Natural killer cell (primary cell): ENCODE measurements at places on chromosomes 6 and 20. TPM values are rescaled to one million over a fixed set of nuclear protein-coding genes. Genes with fewer than 3 reads are reported as not detected.

GRCh38 chr6:121998631-121999030 lies 400.8 kb upstream of the HSF2 start:
- no peak overlapping the region for H3K4me3 ChIP-seq
- H3K27ac ChIP-seq = no peak overlapping the region
- H3K4me1 ChIP-seq = no peaks in the 10 kb centered on the region
- no peaks in the 10 kb centered on the region for H3K36me3 ChIP-seq
- no peak for DNase-seq
- H3K27me3 ChIP-seq = no peaks in the 10 kb centered on the region

DNA sequence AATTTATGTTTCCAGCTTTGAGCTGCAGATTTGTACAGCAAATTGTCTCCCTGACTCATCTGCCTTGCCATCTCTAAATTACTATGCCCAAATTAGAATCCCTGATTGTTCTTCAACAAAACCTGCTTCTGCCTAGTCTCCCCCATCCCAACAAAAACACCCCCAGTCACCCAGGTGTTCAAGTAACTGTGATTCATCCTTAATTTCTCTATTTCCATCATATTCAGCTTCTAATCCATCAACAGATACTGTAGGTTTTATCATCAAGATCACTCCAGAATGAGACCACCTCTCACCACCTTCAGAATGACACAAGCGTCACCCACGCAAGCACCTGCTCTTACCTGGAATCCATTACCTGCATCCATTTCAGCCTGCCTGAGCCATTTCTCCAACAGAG lies 498.5 kb downstream of the PRKN start:
- DNase-seq = no peak
- H3K4me1 ChIP-seq = no peaks in the 10 kb centered on the region
- no peak overlapping the region for H3K4me3 ChIP-seq

GRCh38 chr6:52063584-52064344 lies 23.6 kb downstream of the PKHD1 start:
- H3K4me3 ChIP-seq = peak overlapping the region; percentile 21
- peaks cover 4% of the 10 kb centered on the region for H3K27me3 ChIP-seq
- no peak overlapping the region for H3K27ac ChIP-seq
- H3K36me3 ChIP-seq = no peaks in the 10 kb centered on the region

DNA sequence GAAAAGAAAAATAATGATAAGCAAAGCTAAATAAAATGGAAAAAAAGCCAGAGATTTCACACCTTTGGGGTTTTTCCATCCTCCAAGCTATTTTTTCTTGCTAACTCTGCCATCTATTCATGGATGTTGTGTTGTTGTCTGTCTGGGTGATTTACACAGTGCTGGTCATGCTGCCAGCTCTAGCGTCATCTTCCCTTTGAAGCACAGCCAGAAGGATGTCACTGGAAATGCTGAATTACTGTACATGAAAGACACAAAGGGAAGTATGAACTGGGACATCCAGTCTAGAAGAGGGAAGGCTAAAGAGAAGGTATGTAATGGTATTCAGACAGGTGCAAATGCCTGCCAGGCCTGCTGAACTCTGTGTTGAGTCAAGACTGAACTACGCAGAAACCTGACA lies 241.9 kb upstream of the STXBP5 start:
- H3K4me1 ChIP-seq = no peaks in the 10 kb centered on the region
- no peaks in the 10 kb centered on the region for H3K36me3 ChIP-seq
- no peak overlapping the region for H3K4me3 ChIP-seq
- H3K27me3 ChIP-seq = no peaks in the 10 kb centered on the region
- H3K27ac ChIP-seq = no peak overlapping the region
- DNase-seq = no peak

- H3K4me1 ChIP-seq = peaks cover 4% of the 10 kb centered on the region
- H3K36me3 ChIP-seq = no peaks in the 10 kb centered on the region
- no peak for DNase-seq
- no peak overlapping the region for H3K4me3 ChIP-seq
- peaks cover 9% of the 10 kb centered on the region for H3K27me3 ChIP-seq
Measured at GRCh38 chr6:163943607-163944385, 529.3 kb downstream of the QKI start.

GRCh38 chr6:73696966-73697655 lies 1.1 kb downstream of the CD109 start:
- no peak overlapping the region for H3K27ac ChIP-seq
- H3K27me3 ChIP-seq = no peaks in the 10 kb centered on the region
- no peaks in the 10 kb centered on the region for H3K36me3 ChIP-seq

- no peak for DNase-seq
- no peak overlapping the region for H3K4me3 ChIP-seq
- no peaks in the 10 kb centered on the region for H3K27me3 ChIP-seq
- H3K27ac ChIP-seq = no peak overlapping the region
- H3K4me1 ChIP-seq = no peaks in the 10 kb centered on the region
- H3K36me3 ChIP-seq = no peaks in the 10 kb centered on the region
Measured at GRCh38 chr20:4507288-4507719, 214.4 kb upstream of the PRND start.

- H3K4me1 ChIP-seq = no peaks in the 10 kb centered on the region
- H3K27ac ChIP-seq = no peak overlapping the region
- H3K4me3 ChIP-seq = no peak overlapping the region
- H3K27me3 ChIP-seq = no peaks in the 10 kb centered on the region
- DNase-seq = no peak
- H3K36me3 ChIP-seq = peaks cover 27% of the 10 kb centered on the region
Measured at GRCh38 chr6:155306958-155307357, 7.3 kb downstream of the TFB1M start.

- DNase-seq = peak; percentile 24
- H3K4me1 ChIP-seq = peaks cover 4% of the 10 kb centered on the region
- no peaks in the 10 kb centered on the region for H3K36me3 ChIP-seq
- no peak overlapping the region for H3K27ac ChIP-seq
Measured at GRCh38 chr6:157830354-157831017, 7.4 kb downstream of the SNX9 start.

- peak overlapping the region; percentile 29 for H3K27ac ChIP-seq
- H3K4me1 ChIP-seq = peaks cover 48% of the 10 kb centered on the region
- H3K36me3 ChIP-seq = no peaks in the 10 kb centered on the region
- peak overlapping the region; percentile 6 for H3K4me3 ChIP-seq
- H3K27me3 ChIP-seq = no peaks in the 10 kb centered on the region
Measured at GRCh38 chr6:27891320-27891875, 20.8 kb downstream of the OR2B2 start.

DNA sequence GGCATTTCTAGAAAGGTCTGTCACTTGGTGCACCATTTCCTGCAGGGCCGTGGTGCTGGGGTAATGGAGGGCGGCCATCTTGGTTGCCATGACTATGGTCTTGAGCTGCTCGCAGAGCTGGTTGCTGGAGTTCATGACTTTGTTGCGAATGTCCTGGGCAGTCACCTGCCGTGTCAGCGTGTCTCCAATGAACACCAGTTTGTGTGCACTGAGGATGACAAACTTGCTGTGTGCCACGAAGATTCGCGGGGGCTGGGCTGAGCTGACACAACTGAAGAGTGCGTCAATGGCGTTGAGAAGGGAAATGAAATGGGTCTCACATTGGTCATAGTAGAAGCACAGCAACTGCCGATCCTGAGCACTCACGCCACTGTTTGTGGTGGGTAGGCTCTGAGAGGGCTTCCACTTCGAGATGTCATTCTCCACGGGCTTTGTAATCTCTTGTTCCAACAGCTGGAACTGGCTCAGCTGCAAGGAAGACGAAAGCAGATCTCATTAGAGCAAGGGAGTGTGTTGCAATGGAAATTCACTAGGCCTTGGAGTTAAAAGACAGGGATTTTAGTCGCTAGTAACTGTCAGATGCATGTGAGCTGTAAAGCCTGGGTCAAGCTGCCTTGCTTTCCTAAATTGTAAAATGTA lies 47.1 kb downstream of the NEDD9 start:
- peaks cover 74% of the 10 kb centered on the region for H3K36me3 ChIP-seq
- H3K27ac ChIP-seq = no peak overlapping the region
- no peak overlapping the region for H3K4me3 ChIP-seq
- no peaks in the 10 kb centered on the region for H3K27me3 ChIP-seq

- no peak overlapping the region for H3K4me3 ChIP-seq
- H3K36me3 ChIP-seq = no peaks in the 10 kb centered on the region
- no peak overlapping the region for H3K27ac ChIP-seq
- DNase-seq = no peak
- peaks cover 6% of the 10 kb centered on the region for H3K4me1 ChIP-seq
- H3K27me3 ChIP-seq = no peaks in the 10 kb centered on the region
Measured at GRCh38 chr6:34205466-34205865, 31.2 kb upstream of the HMGA1 start.

DNA sequence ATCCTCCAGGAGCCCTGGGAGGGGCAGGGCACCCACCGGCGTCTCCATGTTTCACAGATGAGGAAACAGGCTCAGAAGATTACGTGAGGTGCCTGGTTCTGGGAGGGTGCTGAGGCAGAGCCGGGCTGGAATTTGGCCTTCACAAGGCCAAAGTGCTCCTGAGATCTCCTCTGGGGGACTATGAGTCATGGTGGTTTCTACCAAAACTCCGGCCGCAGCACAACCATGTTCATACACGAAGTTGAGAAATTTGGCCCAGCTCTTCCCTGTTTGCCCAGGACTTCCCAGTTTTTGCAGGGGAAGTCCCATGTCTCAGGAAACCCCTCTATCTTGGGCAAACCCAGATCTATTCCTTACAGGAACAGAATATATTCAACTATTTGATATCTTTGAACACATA lies 172.9 kb upstream of the CDYL start:
- H3K4me1 ChIP-seq = peaks cover 18% of the 10 kb centered on the region
- H3K27me3 ChIP-seq = no peaks in the 10 kb centered on the region
- no peak overlapping the region for H3K4me3 ChIP-seq
- H3K27ac ChIP-seq = no peak overlapping the region
- H3K36me3 ChIP-seq = no peaks in the 10 kb centered on the region
- no peak for DNase-seq

- no peaks in the 10 kb centered on the region for H3K36me3 ChIP-seq
- no peak overlapping the region for H3K4me3 ChIP-seq
- H3K27ac ChIP-seq = no peak overlapping the region
- no peak for DNase-seq
Measured at GRCh38 chr6:11386726-11387125, 150.8 kb upstream of the TMEM170B start.

GRCh38 chr6:37816599-37817375 lies 2.7 kb upstream of the ZFAND3 start:
- no peaks in the 10 kb centered on the region for H3K36me3 ChIP-seq
- no peaks in the 10 kb centered on the region for H3K27me3 ChIP-seq
- peaks cover 18% of the 10 kb centered on the region for H3K4me1 ChIP-seq
- no peak for DNase-seq
- no peak overlapping the region for H3K27ac ChIP-seq

DNA sequence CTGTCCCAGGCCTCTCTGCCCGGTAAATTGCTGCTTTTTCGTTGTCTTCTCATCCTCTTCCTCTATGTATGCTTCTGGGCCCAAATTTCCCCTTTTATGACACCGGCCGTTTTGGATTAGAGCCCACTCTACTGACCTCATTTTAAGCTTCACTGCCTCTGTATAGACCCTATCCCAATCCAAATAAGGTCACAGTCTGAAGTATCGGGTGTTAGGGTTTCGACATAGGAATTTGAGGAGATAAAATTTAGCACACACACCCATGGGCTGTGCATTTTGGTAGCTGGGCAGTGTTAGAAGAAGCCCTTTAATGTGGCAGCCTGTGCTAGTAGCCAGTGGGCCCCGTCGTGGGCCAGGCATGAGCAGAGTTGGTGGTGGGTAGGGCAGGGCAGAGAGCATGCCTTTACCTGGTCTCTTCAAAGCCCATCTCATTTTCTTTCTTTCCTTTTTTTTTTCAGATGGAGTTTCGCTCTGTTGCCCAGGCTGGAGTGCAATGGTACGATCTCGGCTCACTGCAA lies 27.9 kb upstream of the EZR start:
- H3K27ac ChIP-seq = no peak overlapping the region
- DNase-seq = no peak
- no peaks in the 10 kb centered on the region for H3K36me3 ChIP-seq
- no peaks in the 10 kb centered on the region for H3K27me3 ChIP-seq

DNA sequence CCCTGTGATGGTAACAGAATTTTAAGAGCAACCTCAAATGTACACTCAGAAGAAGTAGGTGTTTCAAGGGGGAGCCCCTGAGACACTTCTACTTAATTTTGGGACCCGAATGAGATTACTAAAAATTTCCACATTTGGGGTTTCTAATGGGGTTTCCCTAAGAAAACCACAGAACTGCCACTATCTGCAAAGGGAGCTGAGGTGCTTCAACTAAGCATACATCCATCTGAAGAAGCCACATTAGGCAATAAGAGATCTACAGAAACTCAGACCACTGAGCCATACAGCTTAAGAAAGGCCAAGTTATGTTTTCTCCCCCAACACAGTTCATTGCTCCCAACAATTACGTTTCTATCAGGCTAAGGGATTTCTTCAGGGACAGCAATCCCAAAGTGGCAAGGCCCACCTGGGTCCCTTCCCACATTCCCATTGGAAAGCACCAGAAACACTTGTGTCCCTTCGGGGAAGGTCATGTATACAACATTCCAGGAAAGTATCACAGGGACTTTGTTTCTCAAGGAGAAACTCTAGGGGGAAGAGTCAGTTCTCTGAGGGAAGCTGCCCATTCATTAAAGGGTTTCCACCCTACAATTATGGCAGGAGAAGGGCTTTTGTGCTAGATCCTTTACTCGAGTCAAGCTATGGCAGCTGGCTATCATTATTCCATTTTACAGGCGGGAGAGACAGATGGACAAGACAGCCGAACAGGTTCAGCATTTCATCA lies 5.0 kb downstream of the BCL2L1 start:
- H3K36me3 ChIP-seq = peaks cover 36% of the 10 kb centered on the region
- H3K27me3 ChIP-seq = no peaks in the 10 kb centered on the region
- DNase-seq = peak; percentile 75
- H3K4me1 ChIP-seq = peaks cover 70% of the 10 kb centered on the region
- H3K27ac ChIP-seq = peak overlapping the region; percentile 47

GRCh38 chr6:148144917-148145521 lies 197.6 kb upstream of the SASH1 start:
- no peaks in the 10 kb centered on the region for H3K36me3 ChIP-seq
- H3K4me1 ChIP-seq = no peaks in the 10 kb centered on the region
- no peak for DNase-seq
- no peak overlapping the region for H3K4me3 ChIP-seq
- peaks cover 3% of the 10 kb centered on the region for H3K27me3 ChIP-seq

- H3K4me1 ChIP-seq = no peaks in the 10 kb centered on the region
- no peak overlapping the region for H3K27ac ChIP-seq
- DNase-seq = no peak
- no peaks in the 10 kb centered on the region for H3K36me3 ChIP-seq
- no peaks in the 10 kb centered on the region for H3K27me3 ChIP-seq
Measured at GRCh38 chr6:140360651-140361050, 986.2 kb upstream of the CITED2 start.

GRCh38 chr6:162450358-162450757 lies 277.2 kb downstream of the PRKN start:
- no peaks in the 10 kb centered on the region for H3K36me3 ChIP-seq
- no peaks in the 10 kb centered on the region for H3K4me1 ChIP-seq

BHLHE23 gene
- not detected for total RNA-seq

TOX2 gene
- total RNA-seq = 1.2 TPM

IPCEF1 gene
- total RNA-seq = 45.5 TPM

RREB1 gene
- 42.2 TPM for total RNA-seq

MCHR2 gene
- not detected for total RNA-seq

RAET1L gene
- total RNA-seq = not detected

CASS4 gene
- 13.8 TPM for total RNA-seq

RAB44 gene
- 12.9 TPM for total RNA-seq

TPD52L1 gene
- 1.2 TPM for total RNA-seq

TNNC2 gene
- 1.5 TPM for total RNA-seq

C6orf47 gene
- total RNA-seq = 29.9 TPM
